ENCODE measurements at places on chromosomes 1 and 21.

GRCh38 chr1:65412256-65412983, 8.0 kb upstream of the LEPR start:
- no peak for DNase-seq

DNA sequence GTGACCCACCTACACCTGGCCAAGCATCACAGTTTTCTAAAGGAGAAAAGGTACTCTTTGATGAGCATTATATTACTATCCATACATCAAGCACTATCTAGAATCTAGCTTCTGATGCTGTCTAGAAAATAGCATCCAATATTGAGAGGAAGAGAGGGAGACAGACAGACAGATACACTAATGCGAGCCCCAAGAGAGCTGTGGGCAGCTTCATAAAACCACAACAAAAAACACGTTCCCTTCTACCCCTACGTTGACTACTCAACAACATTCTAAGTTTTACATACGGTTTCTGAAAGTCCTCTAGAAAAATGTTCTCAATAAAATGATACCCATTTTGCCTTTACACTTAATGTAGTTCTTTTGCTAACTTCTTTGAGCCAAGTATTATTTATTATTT, 221.8 kb downstream of the SLC45A1 start:
- no peak for DNase-seq

- DNase-seq: no peak
Observed at GRCh38 chr1:159177272-159177907, 6.0 kb downstream of the CADM3 start.

DNA sequence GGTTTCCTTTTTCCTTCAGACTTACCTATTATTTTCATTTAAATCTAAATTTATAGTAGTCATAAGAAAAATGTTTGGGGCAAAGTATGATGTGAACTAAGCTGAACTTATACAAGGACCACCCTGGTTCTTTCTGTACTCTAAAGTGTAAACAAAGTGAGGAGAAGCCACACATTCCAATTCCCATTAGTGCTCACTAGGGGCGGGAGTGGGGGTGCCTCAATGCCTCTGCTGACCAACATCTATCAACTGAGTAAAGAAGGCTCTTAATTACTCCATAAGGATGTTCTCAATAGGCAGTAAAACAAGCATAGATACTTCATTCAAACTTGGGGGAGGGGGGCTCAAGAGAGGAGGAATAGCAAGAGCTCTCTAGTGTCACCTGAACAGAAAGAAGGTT, 151.7 kb downstream of the CDC42BPA start:
- no peak for DNase-seq

DNA sequence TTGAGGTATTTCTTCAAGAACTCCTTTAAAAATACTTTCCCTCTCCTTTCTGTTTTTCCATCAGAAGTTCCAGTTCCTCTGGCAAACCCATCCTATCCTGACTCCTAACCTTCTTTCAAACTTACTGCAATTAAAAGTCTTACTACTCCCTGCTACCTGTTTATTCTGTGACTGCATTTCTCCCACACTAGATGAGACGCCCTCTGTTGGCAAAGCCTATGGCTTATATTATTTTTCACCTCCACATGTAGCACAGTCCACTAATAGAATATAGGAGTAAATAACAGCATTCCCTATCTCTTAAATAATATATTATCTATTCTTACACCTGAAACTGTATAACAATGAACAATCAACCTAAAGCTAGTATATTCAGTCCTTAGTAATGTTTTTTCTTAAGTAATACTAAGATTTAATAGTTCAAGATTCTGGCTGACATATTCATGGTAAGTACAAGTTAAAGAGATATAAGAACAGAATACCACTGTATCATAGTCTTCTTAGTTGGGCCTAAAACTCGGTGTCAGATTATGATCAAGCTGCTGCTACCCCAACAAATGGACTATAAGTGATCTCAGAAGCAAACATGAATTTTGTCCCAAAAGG, 54.8 kb downstream of the RAB3GAP2 start:
- no peak for DNase-seq

Measured in CD8-positive, alpha-beta T cell (primary cell).